ENCODE measurements at places on chromosomes 5 and 9.

- no peak for DNase-seq
Observed at GRCh38 chr5:76479973-76480667, 77.0 kb downstream of the IQGAP2 start.

DNA sequence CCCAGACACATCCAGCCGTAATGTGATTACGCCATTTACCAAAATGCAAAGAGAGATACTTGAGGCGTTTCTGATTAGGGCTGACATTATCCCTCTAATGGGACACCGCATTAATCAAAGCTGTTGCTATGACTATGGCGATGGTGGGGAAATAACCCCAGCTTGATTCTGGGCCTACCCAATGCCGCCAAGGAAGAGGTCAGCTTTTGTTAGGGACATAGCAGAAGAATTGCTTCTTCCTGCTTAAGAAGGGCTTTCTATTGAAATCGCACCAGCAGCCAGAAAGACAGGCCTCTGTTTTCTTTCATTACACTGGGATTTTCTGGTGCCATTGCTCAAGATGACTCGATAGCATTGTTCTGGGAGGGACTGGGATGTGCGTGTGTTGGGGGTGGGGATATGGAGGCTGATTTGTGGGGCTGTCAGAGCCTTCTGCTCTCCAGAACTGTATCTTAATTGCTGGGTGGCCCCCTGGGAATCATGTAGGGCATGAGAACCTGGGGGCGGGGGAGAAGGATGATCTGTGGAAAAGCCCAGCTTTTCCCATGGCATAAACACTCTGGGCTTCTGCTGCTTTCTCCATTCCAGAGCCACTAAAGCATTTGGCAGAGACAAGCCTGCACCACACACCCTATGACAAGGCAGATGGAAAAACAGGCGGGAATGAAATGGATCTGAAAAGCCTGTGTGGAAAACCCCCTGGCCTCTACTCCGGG, 106.5 kb upstream of the RAD23B start:
- DNase-seq = peak; percentile 12

GRCh38 chr5:36150676-36151433, 832 bp downstream of the LMBRD2 start:
- DNase-seq = peak; percentile 57

DNA sequence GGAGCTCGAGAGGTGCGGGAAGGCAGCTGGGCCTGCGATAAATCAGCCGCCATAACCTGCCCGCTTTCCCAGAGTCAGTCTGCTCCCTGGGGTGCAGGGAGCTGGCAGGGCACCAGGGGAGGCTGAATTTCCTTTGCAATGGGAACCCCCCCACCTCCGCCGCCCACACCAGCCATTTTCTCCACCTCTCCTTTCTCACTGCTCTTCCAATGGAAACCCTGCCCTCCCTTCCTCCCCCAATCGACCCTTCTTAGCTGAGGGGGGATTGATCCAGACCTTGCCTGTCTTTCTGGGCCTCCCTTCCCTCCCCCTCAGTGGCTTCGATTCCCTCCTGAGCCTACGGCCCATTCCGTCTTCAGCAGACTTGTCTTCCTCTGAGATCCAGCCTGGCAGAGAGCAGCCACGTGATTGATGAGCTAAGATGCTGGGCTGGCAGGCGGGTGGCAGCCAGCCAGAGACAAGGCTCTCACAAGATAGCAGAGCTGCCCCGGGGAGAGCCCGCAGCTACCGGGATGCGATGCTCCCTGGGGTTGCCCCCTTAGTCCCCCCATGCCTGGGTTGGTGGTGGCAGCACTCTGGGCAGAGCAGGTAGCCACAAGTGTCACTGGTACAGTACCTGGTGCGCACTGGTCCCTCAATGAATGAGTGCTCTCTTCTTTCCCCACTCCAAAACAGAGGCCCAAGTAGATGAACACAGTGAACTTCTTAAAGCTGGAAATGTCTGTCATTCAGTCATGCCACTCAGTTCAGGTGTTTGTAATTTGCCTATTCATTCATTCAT, 53.7 kb upstream of the FABP6 start:
- peak; percentile 66 for DNase-seq

- no peak for DNase-seq
Observed at GRCh38 chr5:132224716-132225115, 2.9 kb downstream of the P4HA2 start.

GRCh38 chr5:137754961-137755762, 999 bp upstream of the HNRNPA0 start:
- DNase-seq = no peak

DNA sequence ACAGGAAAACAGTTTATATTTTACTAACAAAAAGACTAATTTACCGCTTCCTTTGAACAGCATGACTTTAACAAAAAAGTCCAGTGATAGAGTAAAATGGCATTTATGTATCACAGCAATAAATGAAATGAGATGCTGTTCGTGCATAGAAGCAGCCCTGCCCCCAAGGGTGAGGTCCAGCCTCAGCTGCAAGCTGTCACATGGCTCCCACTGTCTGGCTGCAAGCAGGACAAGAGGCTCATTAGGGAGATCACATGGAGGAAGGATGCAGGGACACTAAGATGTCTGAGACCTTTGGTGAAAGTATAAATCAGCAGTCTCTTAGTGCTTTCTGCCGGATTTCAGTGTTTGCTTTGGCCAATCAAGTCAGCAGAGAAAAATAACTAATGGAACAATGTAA, 23.0 kb downstream of the GDNF start:
- DNase-seq = no peak

GRCh38 chr5:54088081-54088480, 222.3 kb downstream of the ARL15 start:
- DNase-seq = no peak

DNA sequence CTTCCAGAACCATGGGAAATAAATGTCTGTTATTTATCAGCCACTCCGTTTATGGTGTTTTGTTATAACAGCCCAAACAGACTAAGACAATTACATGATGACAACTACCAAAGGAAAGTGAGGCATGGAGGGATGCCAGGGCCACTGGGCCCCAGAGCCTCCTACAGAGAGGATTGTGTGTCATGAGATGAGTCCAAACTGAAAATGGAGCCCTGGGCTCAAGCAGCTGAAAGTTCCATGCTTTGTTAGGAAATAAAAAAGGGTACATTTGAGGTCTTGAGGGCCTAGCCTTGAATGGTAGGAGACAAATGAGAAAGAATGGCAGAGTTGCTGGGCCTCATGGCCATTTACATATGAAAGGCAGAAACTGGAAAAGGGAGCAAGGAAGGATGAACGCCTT, 586.5 kb downstream of the CETN3 start:
- no peak for DNase-seq

DNA sequence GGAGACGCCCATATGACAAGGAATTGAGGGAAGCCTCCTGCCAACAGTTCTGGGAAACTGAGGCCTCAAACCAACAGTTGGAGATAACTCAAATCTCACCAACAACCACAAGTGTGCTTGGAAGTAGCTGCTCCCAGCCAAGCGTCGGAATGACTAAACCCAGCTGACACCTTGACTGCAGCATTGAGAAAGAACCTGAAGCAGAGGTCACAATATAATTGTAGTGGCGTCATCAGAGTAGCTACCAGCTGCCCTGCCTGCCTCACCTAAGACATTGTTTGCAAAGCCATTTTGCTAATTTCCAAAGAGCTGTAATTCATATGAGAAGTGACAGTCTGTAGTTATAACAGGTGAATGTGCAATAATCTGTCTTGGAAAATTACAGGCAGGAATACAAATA, 40.8 kb upstream of the ANKRD31 start:
- no peak for DNase-seq

DNA sequence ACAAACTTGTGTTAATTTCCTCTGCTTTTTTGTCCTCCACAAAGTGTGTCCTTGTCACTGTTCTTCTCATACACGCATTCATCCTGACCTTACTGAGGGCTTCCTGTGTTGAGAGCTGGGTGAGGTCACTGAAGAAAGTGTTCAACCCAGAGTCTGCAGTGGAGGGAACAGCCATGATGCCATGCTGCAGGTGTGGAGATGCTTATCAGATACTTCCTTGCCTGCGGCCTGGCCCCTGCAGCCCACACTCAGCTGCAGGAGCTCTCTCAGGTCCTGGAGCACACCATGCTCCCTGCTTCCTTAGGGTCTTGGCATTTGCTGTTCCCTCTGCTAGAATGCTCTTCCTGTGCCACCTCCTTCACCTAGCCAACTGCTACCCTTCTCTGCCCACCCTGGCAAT, 108.1 kb upstream of the SPRY4 start:
- DNase-seq = no peak

DNA sequence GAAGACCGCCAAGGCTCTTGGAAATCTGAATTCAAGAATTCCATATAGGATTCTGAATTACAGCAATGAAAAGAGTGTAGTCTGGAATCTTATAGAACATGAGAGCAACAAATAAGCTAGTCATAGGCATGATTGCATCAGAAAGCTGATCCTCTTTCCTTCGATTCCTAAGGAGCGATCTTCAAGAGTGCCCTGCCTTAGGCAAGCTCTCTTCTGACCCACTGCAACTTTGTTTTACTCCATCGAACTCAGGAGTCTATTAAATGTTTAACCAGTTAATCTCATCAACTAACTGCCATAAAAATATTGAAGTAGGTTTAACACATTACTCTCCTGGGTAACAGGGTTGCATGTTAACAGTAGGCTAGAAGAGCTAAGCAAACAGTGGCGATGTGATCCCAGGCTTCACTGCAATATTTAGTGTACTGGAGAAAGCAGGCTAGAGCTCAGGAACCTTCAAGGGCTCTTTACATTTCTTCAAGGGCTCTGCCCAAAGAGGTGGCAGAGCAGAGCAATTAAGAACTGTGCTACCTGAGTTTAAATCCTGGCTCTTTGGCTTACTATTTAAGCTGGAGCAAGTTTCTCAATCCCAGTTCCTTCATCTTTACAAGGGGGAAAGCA, 146.3 kb downstream of the RORB start:
- no peak for DNase-seq

- peak; percentile 39 for DNase-seq
Observed at GRCh38 chr9:136085815-136086212, 9.3 kb downstream of the NACC2 start.

Data from SK-N-SH (cell line).